ENCODE measurements at places on chromosomes 6 and 20. TPM values are rescaled to one million over a fixed set of nuclear protein-coding genes. Genes with fewer than 3 reads are reported as not detected.

GRCh38 chr20:61659994-61660346, 405.7 kb downstream of the TAF4 start:
- DNase-seq = no peak

Gene NKAPL
- total RNA-seq = 1.8 TPM

- DNase-seq = no peak
Measured at GRCh38 chr20:10644458-10645204, 29.2 kb downstream of the JAG1 start.

DNA sequence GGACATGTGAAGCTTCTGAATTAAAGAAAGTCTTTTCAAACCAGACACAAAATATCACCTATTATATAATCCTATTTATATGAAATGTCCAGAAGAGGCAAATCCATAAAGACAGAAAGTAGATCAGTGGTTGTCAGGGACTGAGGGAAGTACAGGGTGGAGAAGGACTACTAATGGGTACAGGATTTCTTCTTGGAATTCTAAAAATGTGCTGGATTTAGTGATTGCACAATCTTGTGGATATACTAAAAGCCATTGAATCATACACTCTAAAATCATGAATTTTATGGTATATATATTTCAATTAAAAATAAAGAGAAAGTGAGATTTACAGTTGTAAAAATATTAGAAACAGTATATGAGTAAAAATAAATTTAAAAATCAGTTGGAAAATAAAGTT, 18.7 kb upstream of the MC3R start:
- DNase-seq = no peak

Gene SAMHD1
- total RNA-seq = 125 TPM

Gene CST1
- 2.1 TPM for total RNA-seq

Measured in spinal cord (tissue), 10 donors.